ENCODE measurements at places on chromosomes 2 and 18.

DNA sequence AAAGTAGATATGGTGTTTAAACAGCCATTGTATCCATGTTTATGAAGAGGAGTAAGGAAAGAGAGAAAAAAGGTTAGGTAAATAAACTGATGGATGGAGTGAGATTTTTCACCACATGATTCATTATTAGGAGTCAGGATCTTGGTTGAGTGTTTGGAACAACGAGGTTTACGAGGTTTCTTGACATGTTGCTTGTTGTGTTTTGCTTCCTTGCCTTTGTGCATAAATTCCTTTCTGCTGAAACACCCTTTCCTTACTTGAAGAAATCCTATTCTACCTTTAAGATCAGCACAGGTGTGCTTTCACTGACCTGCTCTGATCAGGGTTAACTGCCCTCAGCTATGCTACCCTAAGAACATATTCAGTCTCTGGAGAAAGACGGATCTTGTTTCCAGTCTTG is 66.6 kb downstream of the EFEMP1 start:
- DNase-seq = no peak

GRCh38 chr2:27372937-27373336 is 2.5 kb downstream of the SNX17 start:
- DNase-seq = no peak

DNA sequence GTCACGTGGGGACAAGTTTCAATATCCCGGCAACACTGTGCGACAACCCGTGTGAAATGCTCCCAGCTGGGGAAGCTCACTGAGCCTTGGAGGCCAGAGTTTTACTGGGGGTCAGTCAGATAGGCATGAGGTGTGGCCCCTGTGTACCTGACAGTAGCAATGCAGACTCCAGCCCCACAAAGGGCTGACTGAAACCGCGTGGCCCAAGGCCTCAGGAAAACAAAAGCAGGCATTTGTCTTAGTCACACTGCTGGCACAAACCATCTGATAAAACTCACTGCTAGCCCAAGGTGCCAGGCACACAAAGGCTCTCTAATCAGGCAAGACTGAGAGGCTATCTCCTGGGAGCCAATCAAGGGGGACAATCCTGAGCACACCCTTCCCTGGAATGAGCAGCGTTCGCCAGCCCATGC is 786.6 kb upstream of the RAB6C start:
- no peak for DNase-seq

- no peak for DNase-seq
These were observed 660.3 kb upstream of the VRK2 start for GRCh38 chr2:57386305-57386704.

DNA sequence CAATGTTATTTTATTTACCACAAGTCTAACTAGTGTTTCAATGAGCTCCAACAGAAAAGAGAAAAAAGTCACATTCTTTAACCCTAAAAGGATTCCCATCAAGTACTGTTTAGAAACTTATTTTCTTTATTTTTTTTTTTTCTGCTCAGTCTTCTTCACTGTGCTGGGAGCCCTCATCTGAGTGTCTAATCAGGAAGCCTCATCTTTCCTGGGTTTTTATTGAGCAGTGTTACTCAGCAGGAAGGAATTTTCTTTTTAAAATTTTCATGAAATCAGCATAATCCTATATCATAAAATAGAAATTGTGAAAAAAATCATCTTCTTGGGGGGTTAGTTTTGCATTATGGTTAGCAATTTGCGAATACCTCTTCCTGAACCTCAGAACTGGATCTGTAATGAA is 453.8 kb downstream of the CDH2 start:
- no peak for DNase-seq

GRCh38 chr2:131509615-131510014 is 17.4 kb upstream of the MZT2A start:
- DNase-seq = no peak

- no peak for DNase-seq
These were observed 7.1 kb upstream of the SOS1 start for GRCh38 chr2:39127973-39128372.

GRCh38 chr2:47259829-47260228 is 104.7 kb upstream of the STPG4 start:
- no peak for DNase-seq

DNA sequence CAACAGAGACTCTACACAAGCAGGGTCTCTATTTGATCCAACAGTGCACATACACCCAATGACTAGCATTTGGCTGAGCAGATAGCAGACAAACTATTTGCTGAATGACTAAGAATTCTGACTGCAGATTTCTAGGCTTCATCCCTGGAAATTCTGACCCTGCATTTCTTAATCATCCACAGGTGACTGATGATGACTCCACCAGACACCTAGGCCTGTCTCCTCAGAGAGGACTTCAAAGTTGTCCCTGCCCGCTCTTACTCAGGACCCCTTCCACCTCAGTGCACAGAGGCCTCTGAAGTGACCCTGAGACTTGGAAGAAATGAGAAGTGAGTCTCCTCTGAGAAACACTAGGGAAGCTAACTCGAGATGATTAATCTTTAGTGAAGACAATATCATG is 51.3 kb downstream of the SEPTIN10 start:
- DNase-seq = no peak

- DNase-seq = no peak
These were observed 254.8 kb upstream of the DSEL start for GRCh38 chr18:67771271-67771670.

- no peak for DNase-seq
These were observed 185.5 kb upstream of the ZSWIM2 start for GRCh38 chr2:187034434-187034833.

- DNase-seq = no peak
These were observed 192.6 kb downstream of the CD226 start for GRCh38 chr18:69755041-69755440.

All from stimulated activated CD8-positive, alpha-beta memory T cell treated with anti-CD3 and anti-CD28 coated beads, Interleukin-7, amount 100 ng/mL, for 24 hours (primary cell).